Activated CD4-positive, alpha-beta memory T cell treated with anti-CD3 and anti-CD28 coated beads, Interleukin-2, amount 10 ng/mL, durations not matched to agents 7 days and 5 days (primary cell): ENCODE measurements at places on chromosomes 16 and 17. TPM values are rescaled to one million over a fixed set of nuclear protein-coding genes. Genes with fewer than 3 reads are reported as not detected.

The NXPH3 gene
- not detected for total RNA-seq

DNA sequence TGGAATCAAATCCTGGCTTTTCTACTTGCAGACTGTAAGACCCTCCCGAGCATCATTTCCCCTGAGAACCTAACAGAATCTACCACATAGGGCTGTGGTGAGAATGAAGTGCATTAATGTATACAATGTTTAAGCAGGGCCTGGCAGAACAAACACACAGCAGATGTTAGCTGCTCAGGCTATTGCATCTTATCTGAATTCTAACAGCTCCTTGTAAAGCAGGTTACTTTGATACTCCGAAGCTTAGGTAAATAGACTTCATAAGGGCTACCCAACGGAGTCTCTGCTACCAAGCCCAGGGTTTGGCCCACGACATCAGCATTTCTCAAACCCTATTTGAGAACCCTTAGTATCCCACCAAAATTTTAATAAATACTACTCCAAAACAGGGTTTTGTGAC, 24.4 kb upstream of the NOS2 start:
- DNase-seq = no peak

The ADAT1 gene
- total RNA-seq = 50.7 TPM

The CCL8 gene
- total RNA-seq = not detected

GRCh38 chr17:67891481-67892119, 66.3 kb downstream of the BPTF start:
- no peak for DNase-seq

The ZG16B gene
- total RNA-seq = 8.8 TPM

GRCh38 chr17:7684851-7685532, 2.3 kb downstream of the TP53 start:
- no peak for DNase-seq

- DNase-seq = no peak
These were observed 15.0 kb upstream of the MT4 start for GRCh38 chr16:56549744-56550385.

DNA sequence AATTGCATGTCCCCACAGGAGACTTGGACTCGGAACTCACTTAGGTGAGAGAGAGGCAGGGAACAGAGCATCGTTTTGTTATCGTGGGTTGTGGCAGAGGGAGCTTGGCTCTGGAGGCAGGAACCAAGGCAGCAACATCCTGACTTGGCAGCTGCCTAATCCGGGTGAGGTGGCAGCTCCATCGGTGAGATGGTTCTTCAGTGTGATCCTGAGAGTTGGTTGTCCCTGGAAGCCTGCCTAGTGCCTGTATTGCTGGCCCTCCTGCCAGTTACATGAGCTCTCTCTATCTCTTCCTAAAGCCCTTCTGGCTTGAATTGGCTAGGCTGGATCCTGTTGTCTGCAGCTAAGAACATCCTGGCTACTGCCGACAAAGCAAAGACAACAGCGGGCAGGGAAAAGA, 19.9 kb upstream of the SEC14L1 start:
- no peak for DNase-seq

DNA sequence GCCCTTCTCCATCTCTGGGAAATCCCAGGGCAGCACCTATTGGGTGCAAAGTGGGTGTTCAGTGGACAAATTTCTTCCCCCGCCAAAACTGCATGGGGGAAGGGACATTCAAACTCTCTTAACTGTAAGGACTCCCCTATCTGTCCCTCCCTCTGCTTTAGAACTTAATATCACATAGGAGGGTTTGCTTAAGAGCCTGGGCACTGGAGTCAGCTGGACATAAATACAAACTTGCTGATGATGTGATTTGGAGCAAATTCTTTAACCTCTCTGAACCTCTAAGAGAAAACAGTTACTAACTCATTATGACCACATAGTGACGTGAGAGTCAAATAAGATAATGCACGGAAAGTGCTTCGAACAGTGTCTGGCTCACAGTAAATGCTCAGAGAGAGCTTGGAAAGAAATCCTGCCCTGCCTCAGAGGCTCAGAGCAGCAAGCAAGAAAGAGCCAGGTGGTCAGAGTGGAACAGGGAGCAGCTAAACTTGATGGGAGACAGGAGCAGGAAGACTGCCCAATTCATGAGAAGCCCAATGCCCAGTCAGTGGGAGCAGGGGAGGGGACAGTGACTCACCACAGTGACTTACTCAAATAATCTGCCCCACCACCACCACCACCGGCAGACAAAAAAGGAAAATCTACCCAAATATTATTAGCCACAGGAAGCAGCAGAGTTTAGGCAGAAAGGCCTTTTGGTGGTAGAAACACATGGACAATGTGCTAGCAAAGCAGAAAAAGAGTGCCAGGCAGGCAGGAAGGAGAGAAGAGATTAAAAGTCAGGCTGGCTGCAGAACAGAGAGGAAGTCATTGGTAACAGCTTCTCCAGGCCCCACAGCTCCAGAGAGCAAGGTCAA, 23.9 kb upstream of the CCL1 start:
- DNase-seq = peak; percentile 32

The ST6GALNAC2 gene
- total RNA-seq = 0.65 TPM

- DNase-seq = no peak
These were observed 123.7 kb downstream of the PITPNC1 start for GRCh38 chr17:67500677-67501300.

GRCh38 chr17:28514561-28515002, 8.4 kb downstream of the FOXN1 start:
- no peak for DNase-seq

DNA sequence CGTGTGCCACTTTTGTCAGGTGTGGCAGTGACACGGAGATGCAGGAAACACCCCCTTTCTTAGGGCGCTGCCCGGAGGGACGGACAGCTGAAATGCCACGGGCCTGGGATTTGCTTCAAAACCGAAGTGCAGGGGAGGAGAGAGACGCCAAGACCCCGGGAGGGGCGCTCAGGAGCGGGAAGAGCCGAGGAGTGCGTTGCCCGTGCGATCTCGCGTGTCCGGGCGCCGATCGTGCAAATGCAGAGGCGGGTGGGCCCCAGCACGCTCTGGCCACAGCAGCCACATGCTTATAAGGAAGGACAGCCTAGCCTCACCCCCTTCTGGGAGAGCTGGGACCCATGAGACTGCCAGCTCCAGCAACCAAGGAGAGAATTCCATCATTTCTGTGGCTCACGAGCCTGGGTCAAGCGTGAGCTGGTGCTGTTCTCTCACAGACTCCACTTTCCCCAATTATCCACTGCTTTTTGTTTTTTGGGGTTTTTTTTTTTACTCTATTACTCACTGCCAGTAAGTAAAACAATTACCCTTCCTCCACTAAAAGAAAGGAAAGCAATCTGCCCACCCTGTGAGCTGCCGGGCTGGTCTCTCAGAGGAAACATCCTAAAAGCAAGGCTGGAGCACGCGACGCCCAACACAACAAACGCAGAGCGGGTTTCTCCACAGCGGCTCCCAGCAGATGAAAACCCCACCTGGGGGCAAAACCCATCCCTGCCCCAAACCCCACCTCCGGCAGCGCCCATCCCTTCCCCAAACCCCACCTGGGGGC, 27.2 kb upstream of the C16orf95 start:
- DNase-seq = no peak

GRCh38 chr16:19090916-19091315, 22.8 kb upstream of the ITPRIPL2 start:
- no peak for DNase-seq

GRCh38 chr16:13984794-13985193, 64.8 kb downstream of the ERCC4 start:
- no peak for DNase-seq

DNA sequence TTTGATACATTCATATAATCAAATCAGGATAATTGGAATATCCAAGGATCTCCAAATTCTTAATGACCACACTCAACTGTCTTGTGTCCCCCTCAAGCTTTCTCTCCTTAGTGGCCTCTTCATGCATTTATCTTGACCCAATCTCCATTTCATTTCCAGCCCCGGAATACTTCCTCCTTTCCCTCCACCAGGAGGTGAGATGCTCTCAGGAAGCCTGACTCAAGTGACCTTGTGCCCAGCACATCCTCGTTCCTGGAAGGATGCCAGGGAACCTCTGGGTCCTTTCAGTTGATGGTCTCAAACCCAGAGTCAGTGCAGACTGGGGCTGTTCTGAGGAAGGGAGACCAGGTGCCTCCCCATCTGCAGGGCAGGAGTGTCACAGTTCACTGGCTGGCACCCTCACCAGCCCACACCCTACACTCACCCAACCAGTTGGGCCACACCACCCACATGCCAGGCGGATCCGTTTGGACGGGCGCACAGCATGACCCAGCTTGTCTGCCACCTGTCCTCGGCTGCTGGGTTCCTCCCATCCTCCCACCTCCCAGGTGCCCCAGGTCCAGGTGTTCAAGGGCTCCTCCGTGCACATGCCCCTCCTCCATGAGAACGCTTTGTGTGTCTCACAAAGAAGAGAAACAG, 14.0 kb upstream of the EMP2 start:
- DNase-seq = no peak

GRCh38 chr16:57572978-57573728, 30.7 kb downstream of the ADGRG5 start:
- no peak for DNase-seq

The CACNG1 gene
- total RNA-seq = not detected

GRCh38 chr16:50204453-50205108, 51.5 kb downstream of the TENT4B start:
- DNase-seq = no peak

The MT3 gene
- 2.5 TPM for total RNA-seq

DNA sequence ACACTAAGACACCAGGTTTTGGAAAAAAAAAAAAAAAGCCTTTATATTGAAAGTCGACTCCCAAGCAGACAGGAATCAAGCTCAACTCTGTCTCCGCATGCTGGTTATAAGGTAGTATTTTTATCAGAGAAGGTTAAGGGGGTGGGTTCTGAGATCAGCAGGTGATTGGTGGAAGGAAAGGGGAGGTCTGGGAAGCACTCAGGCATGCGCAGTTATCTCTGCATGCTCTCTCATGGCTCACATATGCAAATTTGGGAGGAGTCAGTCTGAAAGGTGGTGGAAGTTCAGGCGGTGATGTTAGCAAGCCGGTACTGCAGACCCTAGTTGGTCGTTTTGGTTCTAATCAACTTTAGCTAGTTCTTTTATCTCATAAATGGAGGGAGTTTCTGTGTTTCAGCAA, 357.6 kb upstream of the C16orf82 start:
- no peak for DNase-seq

DNA sequence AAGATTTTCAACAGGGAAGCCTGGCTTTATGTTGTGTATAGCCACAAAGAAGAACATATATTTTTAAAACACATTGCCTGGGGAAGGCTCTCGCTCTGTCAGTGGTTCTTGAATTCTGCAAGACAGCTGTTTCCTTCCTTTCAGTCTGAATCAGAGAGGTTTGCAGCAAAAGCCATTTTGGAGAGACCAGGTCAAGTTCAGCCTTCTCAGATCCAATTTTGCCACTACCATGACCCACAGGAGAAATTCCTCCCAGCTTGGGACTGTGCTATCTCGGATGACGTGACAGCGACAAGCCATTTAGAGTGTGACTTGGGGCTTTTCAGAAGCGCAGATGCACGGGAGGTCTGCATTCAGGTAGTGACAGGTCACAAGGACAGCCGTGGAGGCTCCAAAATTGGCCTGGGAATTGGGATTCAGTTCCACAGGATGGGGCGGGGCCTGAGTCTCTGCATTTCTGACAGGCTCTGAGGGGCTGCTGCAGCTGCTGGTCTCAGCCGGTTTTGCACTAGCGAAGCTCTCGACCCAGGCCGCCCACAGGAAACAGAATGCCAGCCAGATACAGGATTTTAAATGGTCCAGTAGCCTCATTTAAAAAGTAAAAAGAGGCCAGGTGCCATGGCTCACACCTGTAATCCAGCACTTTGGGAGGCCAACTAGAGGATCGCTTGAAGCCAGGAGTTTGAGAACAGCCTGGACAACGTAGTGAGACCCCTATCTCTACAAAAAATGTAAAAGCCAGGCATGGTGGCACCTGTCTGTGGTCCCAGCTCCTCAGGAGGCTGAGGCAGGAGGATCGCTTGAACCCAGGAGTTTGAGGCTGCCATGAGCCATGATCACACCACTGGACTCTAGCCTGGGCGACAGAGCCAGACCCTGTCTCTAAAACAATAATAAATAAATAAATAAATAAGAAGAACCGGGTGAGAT, 196.6 kb upstream of the CIBAR2 start:
- no peak for DNase-seq

DNA sequence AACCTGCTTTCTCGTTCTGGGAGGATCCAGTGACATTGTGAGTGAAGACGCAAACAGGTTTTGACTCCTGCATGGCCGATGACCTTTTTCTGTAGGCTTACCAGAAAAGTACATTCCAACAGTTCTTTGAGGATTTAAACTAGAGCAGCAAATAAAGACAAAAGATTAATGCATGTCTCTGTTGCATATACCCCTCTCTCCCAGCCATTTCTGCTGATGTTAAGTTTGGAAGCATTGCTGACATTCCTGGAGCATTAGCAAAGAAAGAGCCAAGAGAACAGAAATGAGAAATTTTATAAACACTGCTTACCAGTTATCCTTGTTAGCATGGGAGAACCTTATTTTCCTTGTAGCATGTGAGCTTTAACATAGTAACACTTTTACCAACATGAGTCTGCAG, 49.3 kb downstream of the SIAH1 start:
- DNase-seq = no peak

DNA sequence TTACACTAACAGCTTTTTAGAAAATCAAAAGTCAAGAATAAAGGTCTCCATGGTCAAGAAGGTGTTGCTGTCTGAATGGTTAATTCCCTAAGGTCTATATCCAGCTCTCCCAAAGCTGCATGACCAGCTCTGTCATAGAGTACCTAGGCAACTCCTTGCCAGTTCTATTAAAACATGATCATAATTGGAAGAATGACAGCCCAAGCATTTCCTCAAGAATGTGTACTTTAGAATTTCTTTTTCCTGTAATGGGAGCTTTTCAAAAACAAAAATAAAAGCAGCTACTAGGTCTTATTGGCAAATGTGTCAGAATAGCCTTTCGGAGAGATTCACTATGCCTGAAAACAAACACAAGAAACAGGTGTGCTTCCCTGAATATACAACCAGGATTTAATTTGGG, 7.9 kb downstream of the SPOP start:
- no peak for DNase-seq

The MT1E gene
- 12.3 TPM for total RNA-seq

GRCh38 chr17:6641247-6641863, 495 bp downstream of the TXNDC17 start:
- no peak for DNase-seq

DNA sequence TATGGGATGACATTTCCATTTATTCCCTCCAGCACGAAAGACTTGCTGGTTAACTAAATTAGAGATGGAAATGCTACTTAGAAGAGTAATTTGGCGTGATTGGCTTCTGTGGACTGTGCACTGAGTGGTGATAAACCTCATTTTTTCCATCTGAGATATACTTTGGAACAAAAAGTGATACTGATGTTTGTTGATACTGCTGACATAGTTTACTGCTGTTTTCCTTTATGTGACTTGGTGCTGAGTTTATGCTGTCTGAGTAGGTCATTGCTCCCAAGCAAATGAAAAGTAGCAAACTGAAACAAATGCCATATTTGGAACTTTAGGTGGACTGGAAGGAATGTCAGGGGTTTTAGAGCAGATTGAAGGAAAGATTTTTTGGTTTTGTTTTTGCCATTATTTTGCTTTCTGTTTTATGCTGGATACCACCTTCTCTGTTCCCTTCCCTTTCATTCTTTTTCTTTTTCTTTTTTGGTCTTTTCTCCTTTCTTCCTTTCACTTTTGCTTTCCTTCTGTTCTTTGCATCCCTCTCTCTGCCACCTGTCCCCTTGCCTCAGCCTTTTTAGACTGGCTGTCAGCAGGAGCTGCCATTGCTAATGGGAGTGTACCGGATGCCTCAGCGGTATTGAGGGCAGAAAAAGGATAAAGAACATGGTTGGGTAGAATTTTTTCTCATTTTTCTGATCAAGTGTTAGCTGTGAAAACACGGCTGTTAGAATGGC, 41.8 kb downstream of the NUP93 start:
- DNase-seq = no peak

The ABCC11 gene
- 0.23 TPM for total RNA-seq

The FDXR gene
- total RNA-seq = 22.9 TPM

GRCh38 chr17:80323982-80324381, 63.3 kb downstream of the RNF213 start:
- no peak for DNase-seq

The GOSR1 gene
- total RNA-seq = 45.7 TPM
